Germinal center (tissue), 1 donor: ENCODE measurements at places on chromosomes 3 and 15.
A peak's percentile ranks its signal among the peaks of the same experiment; 100 is the strongest.

DNA sequence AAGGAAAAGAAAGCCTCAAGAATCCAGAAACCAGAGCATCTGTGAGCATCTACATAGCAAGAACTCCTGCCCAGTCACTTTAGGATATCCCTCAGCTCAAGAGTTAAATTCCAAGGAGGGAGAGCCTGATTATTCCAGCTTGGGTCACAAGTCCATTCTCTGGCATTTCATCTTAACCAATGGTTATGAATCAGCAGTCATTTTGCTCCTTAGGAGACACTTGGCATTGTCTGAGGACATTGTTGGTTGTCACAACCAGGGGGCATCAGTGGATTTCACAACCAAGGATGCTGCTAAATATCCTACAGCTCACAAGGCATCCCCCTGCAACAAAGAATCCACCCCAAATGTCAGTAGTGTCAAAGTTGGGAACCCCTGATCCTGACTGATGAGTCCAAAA is 51.0 kb upstream of the LMCD1 start:
- DNase-seq = no peak

DNA sequence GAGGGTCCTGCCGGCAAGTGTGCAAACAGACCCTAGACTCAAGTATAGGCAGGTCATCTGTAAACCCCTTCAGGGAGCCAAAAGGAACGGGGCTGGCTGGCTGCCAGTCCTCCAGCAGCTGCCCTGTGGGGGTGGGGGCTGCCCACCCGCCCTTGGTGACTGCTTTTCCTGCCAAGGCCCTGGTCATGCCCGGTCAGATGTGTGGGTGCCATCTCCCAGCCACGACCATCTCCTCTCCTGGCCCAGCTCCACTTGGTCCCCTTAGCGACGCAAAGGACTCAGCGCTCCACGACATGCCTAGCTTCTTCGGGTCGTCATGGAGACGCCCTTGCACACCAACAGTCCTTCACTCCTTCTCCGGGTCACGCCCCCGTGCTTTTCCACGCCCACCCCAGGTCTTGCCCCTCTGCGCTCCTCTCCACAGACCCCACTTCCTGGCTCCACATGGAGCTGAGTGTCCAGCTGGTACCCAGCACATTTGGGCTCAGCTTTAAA is 2.4 kb downstream of the MUC4 start:
- no peak for DNase-seq

DNA sequence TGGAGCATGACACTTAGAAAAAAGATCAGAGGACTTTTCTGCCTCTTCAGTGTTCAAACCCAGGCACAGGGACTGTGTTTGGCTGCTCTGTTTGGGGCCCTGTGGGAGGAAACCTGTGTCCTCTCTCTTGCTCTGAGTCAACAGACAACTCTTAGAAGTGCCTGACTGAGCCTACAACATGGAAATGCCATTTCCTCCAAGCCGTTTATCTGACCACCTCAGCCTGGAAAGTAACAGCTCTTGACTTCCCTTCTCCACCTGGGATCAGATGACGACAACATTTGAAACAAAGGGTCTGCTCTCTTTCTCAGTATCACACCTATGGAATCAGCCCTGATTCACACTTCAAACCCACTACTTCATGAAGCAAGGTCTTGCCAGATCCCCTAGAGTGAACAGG is 91.3 kb upstream of the CTDSPL start:
- DNase-seq = no peak

DNA sequence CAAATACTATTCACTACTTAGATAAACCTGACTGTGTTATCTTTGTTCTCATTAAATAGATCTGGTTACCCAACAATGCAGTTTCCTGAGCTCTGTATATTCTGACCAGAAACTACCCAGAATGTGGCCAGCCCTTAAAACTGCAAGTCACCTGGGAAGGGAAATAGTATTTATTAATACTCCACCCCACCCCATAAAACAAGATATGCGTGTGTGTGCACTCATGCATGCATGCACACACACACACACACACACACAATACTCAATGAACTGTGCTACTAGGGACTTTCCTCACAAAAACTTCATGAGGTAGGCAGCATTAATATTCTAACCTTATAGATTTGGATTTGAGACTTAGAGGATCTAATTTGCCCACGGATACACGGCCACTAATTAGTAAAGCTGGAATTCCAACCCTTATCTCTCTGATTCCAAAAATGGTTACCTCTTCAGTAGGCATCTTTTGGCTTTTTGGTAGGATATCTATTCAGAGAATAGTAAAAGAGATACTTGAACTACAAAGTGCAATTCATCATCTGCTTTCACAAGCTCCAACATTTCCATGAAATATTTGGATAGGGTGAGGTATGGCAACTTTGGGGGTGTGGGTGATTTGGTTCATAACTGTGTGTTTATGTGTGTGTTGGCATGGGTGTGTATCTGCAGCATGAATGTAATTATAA is 197.0 kb upstream of the CFAP20DC start:
- peak; percentile 51 for DNase-seq

DNA sequence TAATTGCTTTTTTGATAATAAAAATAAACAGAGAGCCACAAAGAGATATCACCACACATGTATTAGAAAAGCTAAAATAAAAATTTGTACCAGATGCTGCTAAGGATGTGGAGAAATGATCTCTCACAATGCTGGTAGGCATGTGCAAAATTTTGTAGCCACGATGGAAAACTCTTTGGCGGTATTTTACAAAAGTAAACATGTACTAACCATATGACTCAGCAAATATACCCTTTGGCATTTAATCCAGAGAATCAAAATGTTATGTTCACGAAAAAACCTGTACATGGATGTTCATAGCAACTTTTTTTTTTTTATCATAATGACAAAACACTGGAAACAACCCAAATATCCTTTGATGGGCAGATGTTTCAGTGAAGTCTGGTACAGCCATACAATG is 261.2 kb downstream of the LPP start:
- DNase-seq = no peak

GRCh38 chr15:74261685-74262084 is 25.6 kb downstream of the CCDC33 start:
- no peak for DNase-seq

DNA sequence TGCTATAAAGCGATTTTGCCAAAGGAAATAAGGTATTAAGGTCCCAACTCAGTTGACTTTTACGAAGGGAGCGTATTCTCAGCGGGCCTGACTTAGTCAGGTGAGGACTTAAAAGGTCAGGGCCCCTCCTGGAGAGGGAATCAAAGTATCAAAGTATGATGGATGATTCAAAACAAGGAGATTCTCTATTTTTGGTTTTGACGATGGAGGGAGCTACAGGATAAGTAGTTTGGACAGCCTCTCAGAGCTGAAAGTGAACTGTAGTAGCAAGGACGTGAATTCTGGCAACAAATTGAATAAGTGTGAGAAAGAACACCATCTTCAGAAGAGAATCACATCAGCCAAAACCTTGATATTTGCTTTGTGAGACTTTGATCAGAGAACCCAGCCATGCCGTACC is 1186.5 kb downstream of the SI start:
- no peak for DNase-seq

DNA sequence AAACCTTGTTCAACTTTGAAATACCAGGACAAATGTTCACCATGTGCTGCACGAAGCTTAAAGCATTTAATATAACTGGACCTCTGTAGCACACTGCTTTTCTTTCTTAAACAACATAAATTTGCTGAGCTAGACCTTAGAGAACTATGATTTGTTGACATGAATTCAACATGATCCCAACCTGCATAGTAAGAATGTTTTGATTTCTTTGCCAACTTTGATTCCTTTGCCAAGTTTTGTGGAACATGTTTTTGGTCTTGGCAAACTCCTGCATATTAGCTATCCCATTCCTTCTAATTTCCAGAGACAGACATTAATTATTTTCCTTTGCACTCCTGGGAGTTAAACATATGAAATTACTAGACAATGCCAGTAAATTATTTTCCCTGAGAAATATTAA is 197.2 kb upstream of the RBMS3 start:
- DNase-seq = no peak

DNA sequence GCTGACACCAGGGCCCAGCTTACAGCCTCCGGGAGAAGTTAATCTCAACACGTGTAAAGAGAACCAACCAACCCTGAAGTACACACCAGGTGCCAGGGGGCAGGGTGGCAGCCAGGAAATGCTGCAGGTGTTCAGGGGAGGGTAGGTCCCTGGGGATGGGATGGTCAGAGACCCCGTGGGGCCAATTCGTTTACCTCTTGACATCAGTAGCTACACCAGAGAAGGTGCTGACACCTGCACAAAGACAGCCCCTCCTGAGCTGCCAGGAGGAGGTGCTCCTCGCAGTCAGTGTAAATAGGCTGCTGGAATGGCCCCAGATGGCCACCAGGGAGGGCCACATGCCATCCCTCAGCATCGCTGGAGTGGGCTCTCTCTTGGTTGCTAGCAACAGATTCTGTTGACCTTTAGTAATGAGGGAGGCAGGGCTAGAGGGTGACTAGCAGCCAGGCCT is 52.8 kb downstream of the CORO2B start:
- DNase-seq = peak; percentile 93

- peak; percentile 51 for DNase-seq
Observed at GRCh38 chr15:52232327-52232726, 41.1 kb upstream of the GNB5 start.

- no peak for DNase-seq
Observed at GRCh38 chr15:94247789-94248638, 16.7 kb downstream of the MCTP2 start.

DNA sequence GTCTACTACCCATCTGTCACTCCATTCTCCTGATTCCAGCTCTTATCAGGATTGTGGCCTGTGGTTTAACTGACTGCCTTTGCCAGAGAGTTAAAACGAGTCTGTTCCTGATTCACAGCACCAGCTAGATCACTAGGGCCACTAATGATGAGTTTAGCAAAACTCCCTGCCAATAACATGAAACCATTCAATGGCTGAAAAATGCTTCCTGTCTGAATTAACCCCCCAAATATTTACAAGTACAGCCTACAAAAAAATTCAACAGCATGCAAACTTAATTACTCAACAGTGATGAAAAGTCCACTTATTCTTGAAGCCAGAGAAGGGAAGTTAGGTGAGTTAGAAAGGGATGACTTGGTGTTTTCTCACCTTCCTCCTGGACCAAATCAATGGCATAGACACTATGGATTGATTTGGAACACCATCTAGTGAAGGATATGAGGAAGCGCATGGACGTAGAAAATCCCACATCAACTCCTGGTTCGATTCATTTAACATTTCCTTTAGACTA is 141.4 kb downstream of the TGFBR2 start:
- no peak for DNase-seq

GRCh38 chr15:38857814-38858213 is 293.2 kb upstream of the RASGRP1 start:
- no peak for DNase-seq

DNA sequence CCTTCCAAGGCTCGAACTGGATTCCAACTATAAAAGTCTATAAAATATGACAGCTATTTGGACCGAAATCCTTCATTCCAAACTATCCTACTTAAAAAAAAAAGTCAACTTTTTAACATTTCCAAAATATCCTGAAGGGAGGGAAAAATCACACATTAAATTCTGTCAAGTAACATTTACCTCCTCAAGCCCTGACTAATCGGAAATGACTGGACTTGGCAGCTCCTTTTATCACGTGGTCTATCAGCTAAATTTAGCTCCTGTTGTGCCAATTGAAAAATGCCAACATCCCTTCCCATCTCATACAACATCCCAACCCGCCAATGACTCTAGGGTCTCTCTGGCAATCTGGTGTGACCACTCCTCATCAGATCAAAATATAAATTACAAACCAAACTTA is 297.9 kb downstream of the FHIT start:
- DNase-seq = no peak

GRCh38 chr15:26624128-26624527 is 148.7 kb downstream of the GABRB3 start:
- DNase-seq = no peak

- DNase-seq = no peak
Observed at GRCh38 chr3:55330756-55331155, 156.3 kb downstream of the WNT5A start.

GRCh38 chr15:78537266-78537905 is 2.9 kb upstream of the PSMA4 start:
- DNase-seq = no peak

DNA sequence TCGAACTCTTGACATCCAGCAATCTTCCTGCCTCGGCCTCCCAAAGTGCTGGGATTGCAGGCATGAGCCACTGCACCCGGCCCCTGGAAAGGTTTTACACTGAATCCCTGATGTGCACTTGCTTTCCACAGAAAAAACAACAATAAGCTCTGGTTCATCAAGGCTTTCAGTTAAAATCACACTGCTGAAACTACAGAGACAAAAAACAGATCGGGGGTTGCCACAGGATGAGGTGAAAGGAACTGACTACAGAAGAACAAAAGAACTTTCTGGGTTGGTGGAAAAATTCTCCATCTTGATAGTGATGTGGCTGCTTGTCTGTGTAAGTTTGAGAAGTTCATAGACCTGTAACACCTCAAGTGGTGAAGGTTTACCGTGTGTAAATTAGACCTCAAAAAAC is 2.9 kb downstream of the RAB43 start:
- no peak for DNase-seq

- DNase-seq = no peak
Observed at GRCh38 chr3:106533093-106533787, 664.4 kb upstream of the CBLB start.

GRCh38 chr3:183811638-183812037 is 13.7 kb downstream of the MAP6D1 start:
- no peak for DNase-seq

DNA sequence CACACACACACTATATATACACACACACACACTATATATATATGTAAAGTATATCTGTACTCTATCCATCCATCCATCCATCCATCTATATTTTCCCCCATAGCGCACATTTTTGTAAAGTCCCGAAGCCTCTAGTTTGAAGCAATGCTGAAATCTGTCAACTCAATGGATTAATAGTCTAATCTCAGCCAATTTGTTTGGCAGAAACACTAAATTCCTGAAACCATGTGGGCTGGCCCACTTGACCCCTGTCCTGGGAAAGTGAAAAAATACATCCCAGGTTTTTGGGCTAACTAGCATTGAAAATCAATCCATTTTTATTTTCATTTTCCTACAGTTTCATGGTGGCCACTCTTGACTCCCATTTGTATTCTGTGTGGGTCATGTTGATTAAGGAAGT is 166.7 kb downstream of the SLCO3A1 start:
- no peak for DNase-seq

DNA sequence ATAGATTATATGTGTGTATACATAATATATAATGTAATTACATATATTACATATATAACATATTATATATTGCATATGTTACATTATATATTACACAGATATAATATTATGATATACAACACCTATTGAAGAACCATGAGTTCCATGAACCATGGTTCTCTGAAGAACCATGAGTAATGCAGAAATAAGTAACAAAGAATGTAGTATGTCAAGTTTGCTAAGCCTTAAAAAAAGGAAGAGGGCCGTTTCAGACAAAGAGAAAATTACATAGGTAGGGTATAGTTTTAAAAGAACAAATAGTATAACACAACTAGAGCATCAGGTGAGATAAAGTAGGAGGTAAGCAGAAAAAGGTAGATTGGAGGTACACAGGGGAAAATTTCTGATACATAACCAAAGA is 177.0 kb downstream of the FGF12 start:
- DNase-seq = no peak

DNA sequence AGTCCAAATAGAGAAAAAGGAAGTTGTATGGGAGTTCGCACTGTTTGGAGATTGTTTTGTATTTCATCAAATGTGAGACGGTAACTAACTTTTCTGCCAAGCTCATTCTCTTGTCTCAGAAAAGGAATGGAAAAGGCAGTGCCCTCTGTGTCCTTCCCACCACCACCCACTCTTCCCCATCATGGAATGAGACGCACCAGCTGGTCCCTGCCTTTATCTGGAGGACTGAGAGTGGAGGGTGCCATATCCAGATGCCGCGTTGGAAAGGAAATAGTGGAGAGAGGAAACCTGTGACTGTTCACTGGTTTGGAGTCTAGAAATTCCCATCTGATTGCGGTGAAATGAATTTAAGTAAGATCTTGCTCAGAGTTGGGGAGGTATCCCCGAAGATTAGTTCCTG is 3.7 kb upstream of the CCK start:
- no peak for DNase-seq
